Mesangial cell (primary cell): ENCODE measurements at places on chromosomes 3 and 15. TPM values are rescaled to one million over a fixed set of nuclear protein-coding genes. Genes with fewer than 3 reads are reported as not detected.

RTP1 gene
- not detected in 2 replicates for total RNA-seq

GOLGA8N gene
- 0.16 and 1.9 TPM in 2 replicates for total RNA-seq

OCA2 gene
- total RNA-seq = 0.49 and 0.76 TPM in 2 replicates

FOXB1 gene
- not detected in 2 replicates for total RNA-seq

POLR2H gene
- total RNA-seq = 50.3 and 105 TPM in 2 replicates

HDC gene
- total RNA-seq = not detected in 2 replicates
